DMS79 (cell line): ENCODE measurements at places on chromosomes 1 and 21.

GRCh38 chr1:201791051-201791778 is 37.7 kb upstream of the IPO9 start:
- no peak for DNase-seq

GRCh38 chr1:65209005-65209885 is 61.2 kb downstream of the AK4 start:
- DNase-seq, result no peak

GRCh38 chr1:21175324-21175669 is 1.4 kb downstream of the EIF4G3 start:
- no peak for DNase-seq

DNA sequence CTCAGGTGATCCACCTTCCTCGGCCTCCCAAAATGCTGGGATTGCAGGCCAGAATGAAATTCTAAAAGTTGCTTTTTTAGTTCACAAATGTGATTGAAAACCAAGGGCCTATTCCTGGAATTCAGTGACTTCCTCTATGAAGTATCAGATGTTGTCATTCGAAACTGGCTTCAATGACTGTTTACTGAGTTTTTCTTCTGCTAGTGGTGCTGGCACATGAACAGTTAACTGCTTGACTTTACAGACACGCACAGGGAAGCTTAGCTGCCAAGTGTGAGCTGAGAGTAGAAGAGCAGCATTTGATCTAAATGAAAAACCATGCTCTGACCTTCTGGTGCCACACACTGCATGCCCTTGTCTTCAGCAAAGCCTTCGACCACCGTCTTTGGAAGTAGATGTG is 32.8 kb upstream of the AJAP1 start:
- no peak for DNase-seq

- no peak for DNase-seq
Observed at GRCh38 chr1:154777781-154778180, 92.3 kb downstream of the KCNN3 start.

- DNase-seq, result no peak
Observed at GRCh38 chr1:221497046-221497445, 244.8 kb downstream of the DUSP10 start.

DNA sequence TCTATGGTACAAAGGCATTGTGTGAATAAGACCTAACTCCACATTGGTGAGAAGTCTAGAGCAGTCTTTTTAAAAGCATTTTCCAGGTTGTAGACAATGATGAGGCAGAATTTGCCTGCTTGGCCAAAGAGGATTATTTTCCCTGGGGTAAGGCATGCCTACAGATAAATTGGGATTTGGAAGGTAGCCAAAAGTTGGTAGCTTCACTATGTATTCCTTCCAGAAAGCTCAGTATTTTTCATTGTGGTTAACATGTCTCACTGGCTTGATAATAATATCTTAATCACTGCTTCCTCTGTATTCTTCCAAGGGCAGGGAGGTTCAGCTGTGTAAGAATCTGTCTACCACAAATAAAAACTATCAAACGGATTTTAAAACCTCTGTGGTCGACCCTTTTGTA is 590.8 kb upstream of the PRMT6 start:
- DNase-seq, result no peak
